ENCODE measurements at places on chromosomes 6 and 20. TPM values are rescaled to one million over a fixed set of nuclear protein-coding genes. Genes with fewer than 3 reads are reported as not detected.

DNA sequence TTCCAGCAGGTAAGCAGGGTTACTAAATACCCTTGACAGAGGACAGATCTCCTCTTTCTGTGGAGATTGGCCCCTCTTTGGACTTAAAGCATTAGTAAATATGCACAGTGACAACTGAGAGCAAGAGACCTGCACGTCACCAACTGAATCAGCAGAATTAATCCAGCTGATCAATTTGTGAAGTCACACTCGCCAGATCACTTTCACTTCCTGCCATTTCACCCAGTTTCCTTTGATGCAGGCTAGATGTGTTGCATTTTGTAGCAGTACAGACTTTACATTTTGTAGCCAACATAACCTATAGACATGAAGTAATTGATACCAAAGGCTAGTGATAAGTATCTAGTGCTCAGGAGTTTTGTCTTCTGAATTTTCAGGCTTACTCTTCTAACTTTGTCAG lies 11.9 kb downstream of the SYNE1 start:
- no peak overlapping the region for H3K4me3 ChIP-seq
- H3K27ac ChIP-seq = no peak overlapping the region
- peaks cover 3% of the 10 kb centered on the region for H3K27me3 ChIP-seq
- no peaks in the 10 kb centered on the region for H3K36me3 ChIP-seq

GRCh38 chr20:50415516-50416268 lies 94.5 kb upstream of the PTPN1 start:
- H3K4me1 ChIP-seq = no peaks in the 10 kb centered on the region
- no peak overlapping the region for H3K4me3 ChIP-seq
- DNase-seq = no peak

DNA sequence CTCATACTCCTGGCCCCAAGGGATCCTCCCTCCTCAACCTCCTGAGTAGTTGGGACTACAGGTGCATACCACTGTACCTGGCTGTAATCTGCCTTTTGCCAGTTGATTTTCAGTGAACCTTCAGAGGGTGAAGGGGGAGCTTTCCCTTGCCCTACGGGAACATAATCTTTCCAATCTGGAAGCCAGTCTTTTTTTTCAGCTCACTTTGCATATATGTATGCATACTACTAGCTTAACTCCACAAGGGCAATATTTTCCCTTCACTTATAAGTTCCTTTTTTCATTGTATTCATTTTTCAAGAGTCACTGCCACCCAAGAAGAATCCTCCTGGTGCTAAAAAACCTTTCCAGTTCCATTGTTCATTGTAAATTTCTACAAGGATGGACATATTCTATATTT lies 53.4 kb upstream of the GCM1 start:
- no peaks in the 10 kb centered on the region for H3K27me3 ChIP-seq
- no peak overlapping the region for H3K27ac ChIP-seq
- no peaks in the 10 kb centered on the region for H3K36me3 ChIP-seq

DNA sequence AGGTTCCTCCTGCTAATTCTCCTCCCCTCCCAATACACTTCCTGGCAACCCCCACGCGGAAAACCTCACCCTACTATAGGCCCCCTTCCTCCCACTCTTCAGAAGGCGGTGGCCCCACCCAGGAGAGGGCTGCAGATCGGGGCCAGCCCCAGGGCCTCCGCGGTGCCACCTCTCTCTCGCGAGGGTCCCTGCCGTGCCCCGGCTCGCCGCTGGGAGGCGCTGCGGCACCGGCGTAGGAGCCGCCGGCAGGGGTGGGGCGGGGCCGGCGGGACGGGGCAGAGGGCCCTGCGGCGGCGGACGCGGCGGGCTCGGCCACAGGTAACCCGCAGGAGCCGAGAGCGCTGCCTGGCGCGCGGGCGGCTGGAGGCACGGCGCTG lies at the start of gene ANKRD6:
Gene ANKRD6 (plus strand): TSS at position 278 of the 377 bp plus-strand sequence. CDS start 133,825 bp downstream, outside the sequence.
- DNase-seq = peak; percentile 72
- peak within 1 kb of the TSS; percentile 61 for H3K4me3 ChIP-seq
- no peaks in the 10 kb centered on the region for H3K36me3 ChIP-seq
- H3K27ac ChIP-seq = peak within 1 kb of the TSS; percentile 47
- H3K27me3 ChIP-seq = peaks cover 9% of the 10 kb centered on the region
- peaks cover 15% of the 10 kb centered on the region for H3K4me1 ChIP-seq

DNA sequence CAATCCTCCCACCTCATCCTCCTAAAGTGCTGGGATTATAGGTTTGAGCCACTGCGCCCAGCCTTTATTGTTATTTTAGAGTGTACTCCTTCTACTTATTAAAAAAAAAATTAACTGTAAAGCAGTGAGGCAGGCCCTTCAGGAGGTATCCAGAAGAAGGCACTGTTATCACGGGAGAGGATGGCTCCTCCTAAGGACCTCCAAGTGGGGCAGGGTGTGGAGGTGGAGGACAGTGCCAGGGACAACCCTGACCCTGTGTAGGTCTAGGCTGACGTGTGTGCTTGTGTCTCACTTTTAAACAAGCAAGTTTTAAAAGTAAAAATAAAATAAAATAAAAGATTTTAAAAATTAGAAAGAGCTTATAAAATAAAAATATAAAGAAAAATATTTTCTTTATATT lies 23.7 kb upstream of the TAF4 start:
- no peak overlapping the region for H3K4me3 ChIP-seq
- H3K4me1 ChIP-seq = no peaks in the 10 kb centered on the region
- DNase-seq = no peak
- H3K36me3 ChIP-seq = no peaks in the 10 kb centered on the region

- no peak for DNase-seq
- H3K27me3 ChIP-seq = no peaks in the 10 kb centered on the region
- no peak overlapping the region for H3K27ac ChIP-seq
Observed at GRCh38 chr6:5850848-5851255, 155.9 kb downstream of the NRN1 start.

DNA sequence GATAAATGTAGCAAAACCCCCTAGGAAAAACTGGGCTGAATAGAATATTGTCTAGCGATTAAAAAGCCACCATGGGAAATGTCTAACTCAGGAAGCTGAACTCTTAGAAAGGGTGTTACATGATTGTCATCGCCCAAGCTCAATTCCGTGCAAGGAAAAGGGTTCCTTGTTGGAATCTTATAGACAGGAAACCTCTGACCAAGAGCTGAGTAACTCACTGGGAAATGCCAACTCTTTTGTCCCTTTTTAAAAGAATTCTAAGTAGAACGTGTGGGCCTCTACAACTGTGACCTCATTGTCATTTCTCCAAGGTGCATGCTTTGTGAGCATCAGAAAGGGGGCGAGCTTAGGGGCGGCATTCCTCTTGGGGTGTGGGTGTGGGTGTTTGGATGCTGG lies 88.1 kb downstream of the SYNJ2 start:
- H3K27me3 ChIP-seq = no peaks in the 10 kb centered on the region
- H3K4me3 ChIP-seq = no peak overlapping the region
- no peak overlapping the region for H3K27ac ChIP-seq
- peaks cover 4% of the 10 kb centered on the region for H3K4me1 ChIP-seq
- peaks cover 22% of the 10 kb centered on the region for H3K36me3 ChIP-seq

GRCh38 chr20:47531458-47531857 lies 29.8 kb downstream of the NCOA3 start:
- H3K4me1 ChIP-seq = peaks cover 6% of the 10 kb centered on the region
- H3K4me3 ChIP-seq = no peak overlapping the region
- H3K27ac ChIP-seq = peak overlapping the region; percentile 6
- peaks cover 3% of the 10 kb centered on the region for H3K36me3 ChIP-seq

- H3K27me3 ChIP-seq = no peaks in the 10 kb centered on the region
- DNase-seq = no peak
- no peak overlapping the region for H3K4me3 ChIP-seq
Observed at GRCh38 chr20:60108397-60108796, 150.2 kb downstream of the CDH26 start.

- H3K4me1 ChIP-seq = no peaks in the 10 kb centered on the region
- peaks cover 11% of the 10 kb centered on the region for H3K36me3 ChIP-seq
- no peaks in the 10 kb centered on the region for H3K27me3 ChIP-seq
- DNase-seq = no peak
- no peak overlapping the region for H3K27ac ChIP-seq
Observed at GRCh38 chr6:88825856-88826255, 137.6 kb downstream of the RNGTT start.

DNA sequence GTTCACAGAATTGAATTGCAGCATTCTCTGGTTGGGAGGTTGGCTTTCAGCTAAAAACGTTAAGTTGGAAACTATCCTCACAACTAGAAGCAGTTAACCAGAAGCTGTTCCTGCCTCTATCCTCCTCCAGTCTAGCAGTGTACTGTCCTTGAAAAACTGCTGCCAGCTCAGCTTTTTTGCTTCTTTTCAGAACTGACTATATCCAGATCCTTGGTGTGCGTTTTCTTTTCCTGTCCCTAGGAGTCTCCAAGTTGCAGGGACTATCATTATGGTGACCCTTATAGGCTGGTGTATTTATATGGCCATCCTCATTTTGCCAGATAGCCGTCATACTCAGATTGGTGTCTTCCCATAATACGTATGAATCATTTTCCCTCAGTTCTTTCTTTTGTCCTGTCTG lies 5.5 kb downstream of the ITCH start:
- no peak overlapping the region for H3K27ac ChIP-seq
- H3K27me3 ChIP-seq = no peaks in the 10 kb centered on the region
- peaks cover 32% of the 10 kb centered on the region for H3K36me3 ChIP-seq
- DNase-seq = no peak

GRCh38 chr6:85684133-85684808 lies 41.6 kb upstream of the SYNCRIP start:
- peaks cover 8% of the 10 kb centered on the region for H3K4me1 ChIP-seq
- H3K4me3 ChIP-seq = no peak overlapping the region
- no peak overlapping the region for H3K27ac ChIP-seq
- no peaks in the 10 kb centered on the region for H3K27me3 ChIP-seq

DNA sequence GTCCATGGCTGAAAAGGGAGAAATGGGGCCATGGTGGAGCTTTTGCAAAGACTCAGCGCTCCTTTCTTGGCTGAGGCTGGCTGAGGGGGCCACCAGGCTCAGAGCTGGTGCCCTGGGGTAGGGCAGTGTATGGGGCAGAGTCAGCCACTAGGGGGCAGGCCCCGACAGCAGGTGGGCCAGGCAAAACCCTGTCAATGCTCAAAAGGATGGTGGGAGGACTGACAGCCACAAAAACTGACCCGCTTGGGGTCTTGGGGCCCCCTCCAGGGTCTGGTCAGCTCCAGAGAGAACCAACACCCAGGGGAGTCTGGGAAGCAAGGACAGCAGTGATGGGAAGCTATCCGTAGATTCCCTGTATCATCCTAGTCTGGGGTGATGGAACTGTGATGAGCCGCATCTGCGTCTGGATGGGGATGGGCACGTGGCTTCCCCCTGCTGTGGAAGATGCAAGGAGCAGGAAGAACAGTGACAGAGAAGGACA lies 306.9 kb downstream of the DHX35 start:
- H3K4me3 ChIP-seq = no peak overlapping the region
- H3K27me3 ChIP-seq = no peaks in the 10 kb centered on the region
- H3K27ac ChIP-seq = no peak overlapping the region

DNA sequence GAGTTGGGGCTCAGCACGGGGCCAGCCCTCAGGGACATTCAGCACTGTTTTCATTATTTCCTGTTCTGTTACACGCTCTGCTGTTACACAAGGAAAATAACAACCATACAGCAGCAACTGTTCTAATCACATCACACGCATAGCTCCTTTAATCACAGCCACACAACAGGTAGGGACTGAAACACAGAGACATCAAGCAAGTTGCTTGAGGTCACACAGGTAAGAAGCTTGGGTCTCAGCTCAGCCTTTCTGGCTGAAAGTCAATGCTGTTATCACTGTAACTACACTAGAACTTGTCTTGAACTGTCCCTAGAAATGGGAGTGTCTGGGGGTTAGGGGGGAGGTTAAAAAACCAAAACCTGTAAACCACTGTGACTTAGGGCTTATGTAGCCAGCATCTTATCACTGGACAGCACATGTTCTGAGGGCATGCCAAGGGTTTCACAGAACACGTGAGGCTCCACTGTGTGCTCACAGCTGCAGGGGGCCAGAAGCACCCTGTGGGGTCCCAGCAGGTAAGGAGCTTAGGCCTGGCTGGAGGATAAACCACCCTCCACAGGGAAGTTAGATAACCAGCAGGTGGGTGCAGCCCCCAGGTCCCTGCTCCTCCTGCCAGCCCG lies 146.0 kb downstream of the EYA2 start:
- H3K4me3 ChIP-seq = no peak overlapping the region
- no peaks in the 10 kb centered on the region for H3K36me3 ChIP-seq
- peaks cover 1% of the 10 kb centered on the region for H3K27me3 ChIP-seq
- H3K4me1 ChIP-seq = no peaks in the 10 kb centered on the region
- H3K27ac ChIP-seq = no peak overlapping the region

GRCh38 chr6:163094881-163095280 lies 319.6 kb upstream of the QKI start:
- no peaks in the 10 kb centered on the region for H3K27me3 ChIP-seq
- H3K4me3 ChIP-seq = no peak overlapping the region
- no peak for DNase-seq
- no peaks in the 10 kb centered on the region for H3K4me1 ChIP-seq
- no peak overlapping the region for H3K27ac ChIP-seq

DNA sequence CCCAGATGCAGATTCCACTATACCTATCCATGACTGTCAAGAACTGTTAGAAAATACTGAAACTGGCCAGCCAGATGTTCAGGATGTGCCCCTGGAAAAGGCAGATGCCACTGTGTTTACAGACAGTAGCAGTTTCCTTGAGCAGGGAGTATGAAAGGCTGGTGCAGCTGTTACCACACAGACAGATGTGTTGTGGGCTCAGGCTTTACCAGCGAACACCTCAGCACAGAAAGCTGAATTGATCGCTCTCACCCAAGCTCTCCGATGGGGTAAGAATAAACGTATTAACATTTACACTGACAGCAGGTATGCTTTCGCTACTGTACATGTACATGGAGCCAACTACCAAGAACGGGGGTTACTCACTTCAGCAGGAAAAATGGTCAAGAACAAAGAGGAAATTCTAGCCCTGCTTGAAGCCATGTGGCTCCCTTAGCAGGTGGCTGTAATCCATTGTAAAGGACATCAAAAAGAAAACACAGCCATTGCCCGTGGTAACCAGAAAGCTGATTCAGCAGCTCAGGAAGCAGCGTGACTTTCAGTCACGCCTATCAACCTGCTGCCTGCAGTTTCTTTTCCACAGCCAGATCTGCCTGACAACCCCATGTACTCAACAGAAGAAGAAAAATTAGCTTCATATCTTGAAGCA lies 459.7 kb upstream of the HTR1E start:
- DNase-seq = no peak
- no peaks in the 10 kb centered on the region for H3K4me1 ChIP-seq
- no peaks in the 10 kb centered on the region for H3K36me3 ChIP-seq
- H3K27ac ChIP-seq = no peak overlapping the region
- no peak overlapping the region for H3K4me3 ChIP-seq

DNA sequence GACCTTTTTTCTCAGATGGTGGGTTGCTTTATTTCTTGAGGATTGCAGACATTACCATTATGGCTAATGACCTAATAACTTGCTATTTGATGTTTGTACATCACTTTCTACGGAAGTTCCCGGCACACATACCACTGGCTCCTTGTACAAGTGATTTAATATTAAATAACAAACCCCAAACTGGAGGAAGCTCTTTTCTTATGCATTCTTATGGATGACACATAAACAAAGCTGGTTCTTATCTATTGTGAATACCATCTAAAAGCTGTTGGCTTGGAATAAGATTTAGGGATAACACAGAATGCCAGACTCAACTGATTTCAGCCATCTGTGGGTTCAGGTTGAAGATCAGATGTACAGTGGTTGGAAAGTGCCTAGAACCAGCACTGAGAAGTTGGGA lies 272.6 kb downstream of the TSHZ2 start:
- no peak overlapping the region for H3K27ac ChIP-seq
- H3K36me3 ChIP-seq = no peaks in the 10 kb centered on the region
- H3K27me3 ChIP-seq = peaks cover 3% of the 10 kb centered on the region
- no peaks in the 10 kb centered on the region for H3K4me1 ChIP-seq
- no peak for DNase-seq
- no peak overlapping the region for H3K4me3 ChIP-seq

CST2 gene
- total RNA-seq = not detected

TSPO2 gene
- not detected for total RNA-seq

VGLL2 gene
- not detected for total RNA-seq

DEFB124 gene
- total RNA-seq = not detected

OSTM1 gene
- total RNA-seq = 34.1 TPM

RAB44 gene
- total RNA-seq = 0.27 TPM

Measured in CD4-positive, CD25-positive, alpha-beta regulatory T cell (primary cell).